ENCODE measurements at places on chromosomes 7 and 10.

DNA sequence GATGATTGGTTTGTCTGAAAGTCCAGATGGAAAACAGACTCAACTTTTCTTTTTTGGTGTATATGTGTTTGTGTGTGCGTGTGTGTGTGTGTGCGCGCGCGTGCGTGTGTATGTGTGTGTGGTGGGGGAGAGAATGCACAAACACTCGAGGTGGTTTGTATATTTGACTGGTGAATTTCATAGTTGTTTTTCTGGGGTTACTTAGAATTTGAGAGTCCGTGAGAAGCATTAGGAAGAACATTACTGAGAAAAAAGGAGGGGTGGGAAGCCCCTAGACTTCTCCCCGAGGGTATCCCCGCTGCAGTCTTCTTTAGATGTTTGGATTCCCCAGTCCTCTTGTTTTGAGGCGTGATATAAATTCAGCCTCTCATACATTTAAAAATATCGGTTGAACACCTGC is 6.0 kb downstream of the CAMK1D start:
- DNase-seq = no peak

GRCh38 chr7:66182920-66183319 is 22.2 kb upstream of the TPST1 start:
- no peak for DNase-seq

DNA sequence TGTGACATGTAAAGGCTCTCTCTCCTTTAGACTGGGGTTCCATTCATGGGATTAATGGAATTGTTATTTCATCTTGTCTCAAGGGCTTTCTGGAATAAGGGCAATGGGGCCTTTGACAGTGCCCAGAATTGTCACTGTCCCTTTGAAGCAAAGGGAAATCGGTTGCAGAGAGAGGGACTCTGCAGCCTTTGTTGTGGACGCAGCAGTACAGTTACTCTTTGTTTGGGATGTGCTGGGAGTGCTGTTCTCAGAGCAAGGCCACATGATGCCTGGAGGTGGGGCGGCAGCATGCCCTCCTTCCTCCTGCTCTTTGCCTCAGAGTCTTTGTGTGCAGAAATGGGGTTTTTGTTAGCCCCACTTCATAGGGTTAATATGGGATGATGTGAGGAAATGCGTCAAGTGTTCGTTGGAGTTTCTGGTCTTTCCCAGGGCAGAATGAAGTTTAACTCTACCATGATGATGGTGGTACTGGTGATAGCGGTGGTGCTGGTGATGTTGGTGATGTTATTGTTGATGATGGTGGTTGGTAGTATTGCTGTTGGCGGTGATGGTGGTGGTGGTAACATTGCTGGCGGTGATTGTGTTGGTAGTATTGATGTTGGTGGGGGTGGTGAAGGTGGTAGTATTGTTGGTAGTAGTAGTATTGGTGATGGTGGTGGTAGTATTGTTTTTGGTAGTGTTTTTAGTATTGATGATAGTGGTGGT is 45.3 kb downstream of the DOCK1 start:
- DNase-seq = no peak

GRCh38 chr7:6436385-6436685 is 11.4 kb downstream of the DAGLB start:
- peak; percentile 46 for DNase-seq

- DNase-seq = no peak
Observed at GRCh38 chr7:32559480-32559879, 64.2 kb downstream of the AVL9 start.

GRCh38 chr7:128912281-128912680 is 1.8 kb upstream of the KCP start:
- DNase-seq = no peak

DNA sequence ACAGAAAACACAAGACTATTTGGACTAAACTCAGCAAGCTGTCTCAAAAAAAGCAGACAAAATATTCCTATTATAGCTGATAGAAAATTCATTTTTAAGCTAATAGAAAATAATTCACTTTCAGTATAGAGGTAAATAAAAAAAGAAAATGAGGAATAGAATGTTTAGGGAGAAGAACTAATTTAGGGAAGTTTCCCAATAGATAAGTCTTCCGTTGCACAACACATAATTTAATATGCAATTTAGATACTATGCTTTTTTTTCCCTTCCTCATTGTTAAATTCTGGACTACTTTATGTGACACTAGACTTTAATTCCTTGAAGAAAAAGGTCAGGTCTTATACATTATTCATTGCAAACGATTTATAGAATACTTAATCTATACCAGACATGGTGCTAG is 10.3 kb downstream of the PNPLA8 start:
- no peak for DNase-seq

- DNase-seq = no peak
Observed at GRCh38 chr10:88254091-88254490, 329.0 kb downstream of the RNLS start.

- DNase-seq = no peak
Observed at GRCh38 chr7:151484971-151485707, 34.6 kb downstream of the RHEB start.

DNA sequence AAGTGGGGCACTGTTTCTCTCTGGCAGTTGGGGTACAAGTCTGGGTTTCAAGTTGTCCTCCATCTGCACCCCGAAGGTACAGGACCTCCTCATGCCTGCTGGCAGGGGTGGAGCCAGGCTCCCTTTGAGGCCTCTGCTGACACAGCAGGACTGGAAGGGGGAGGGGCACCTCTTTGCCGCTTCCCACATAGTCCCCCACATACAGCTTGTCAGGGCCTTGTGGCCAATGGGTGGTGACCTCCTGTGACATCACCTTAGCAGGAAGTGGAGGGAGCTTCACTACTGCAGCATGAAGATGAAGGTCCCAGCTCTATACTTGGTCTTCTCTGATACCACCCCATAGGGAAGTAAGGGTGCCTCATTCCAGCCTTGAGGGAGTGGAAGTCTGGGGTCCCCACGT is 167.8 kb downstream of the RAMP3 start:
- DNase-seq = no peak

DNA sequence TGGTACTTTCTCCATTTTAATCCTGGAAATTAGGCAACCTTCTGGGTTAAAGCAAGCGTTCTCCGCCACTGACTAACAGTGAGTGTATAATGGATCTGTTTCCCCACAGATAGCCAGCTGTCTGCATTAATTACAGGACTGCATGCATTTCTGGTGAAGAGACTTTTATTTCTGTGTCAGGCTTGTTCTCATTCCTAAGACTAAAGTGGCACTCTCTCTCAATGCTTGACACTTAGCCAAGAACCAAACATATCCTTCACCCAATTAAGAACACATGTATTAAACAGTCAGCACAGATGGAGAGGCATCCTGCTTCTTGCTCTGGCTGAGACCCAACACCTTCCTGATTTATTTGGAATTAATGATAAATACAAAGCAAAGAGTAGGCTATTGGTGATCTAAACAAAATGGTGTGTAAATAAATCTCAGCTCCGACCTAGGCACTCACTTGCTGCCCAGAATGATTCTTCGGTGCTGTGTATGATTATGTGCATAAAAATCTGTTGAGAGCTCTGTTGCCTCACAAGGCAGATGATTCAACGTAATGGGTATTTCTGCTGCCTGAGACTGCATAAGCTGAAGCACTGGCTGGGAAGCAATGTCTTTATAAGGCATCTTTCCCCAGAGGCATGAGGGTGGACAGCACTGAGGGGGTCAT is 16.8 kb downstream of the CALU start:
- DNase-seq = no peak

DNA sequence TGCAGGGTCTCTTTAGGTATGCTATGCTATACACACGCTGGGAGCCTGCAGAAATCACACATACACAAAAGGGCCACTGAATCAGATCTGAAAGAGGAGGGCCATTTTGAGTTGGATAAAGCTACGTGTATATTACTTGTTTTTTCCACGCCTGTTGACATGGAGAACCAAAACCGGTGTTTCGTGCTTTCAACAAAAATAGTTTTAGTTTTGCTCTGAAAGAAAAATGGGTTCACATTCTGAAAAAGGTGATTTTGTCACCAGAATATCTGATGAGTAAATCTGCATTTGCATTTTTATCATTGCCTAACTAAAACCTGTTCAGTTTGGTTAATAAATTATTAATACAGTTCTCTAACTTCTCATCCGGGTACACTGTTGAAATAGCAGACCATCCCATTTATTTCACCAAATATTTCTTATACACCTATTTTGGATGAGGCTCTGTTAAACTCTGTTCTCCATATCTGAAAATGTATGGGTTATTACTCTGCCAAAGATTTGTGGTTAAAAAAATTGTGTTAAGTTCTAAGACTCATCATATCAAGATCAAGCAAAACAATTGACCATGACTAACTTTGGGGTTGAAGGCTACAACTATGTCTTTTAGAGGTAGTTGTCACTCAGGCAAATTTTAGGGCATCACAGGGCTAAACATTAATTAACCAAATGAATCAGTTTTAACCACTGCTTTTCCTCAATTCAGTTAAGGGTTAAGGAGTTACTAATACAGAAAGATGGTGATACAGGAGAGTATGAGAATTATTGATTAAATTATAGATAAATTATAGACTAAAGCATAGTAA is 101.2 kb upstream of the RPA3 start:
- DNase-seq = peak; percentile 28

- DNase-seq = no peak
Observed at GRCh38 chr10:14653271-14654161, 121.2 kb downstream of the FAM107B start.

DNA sequence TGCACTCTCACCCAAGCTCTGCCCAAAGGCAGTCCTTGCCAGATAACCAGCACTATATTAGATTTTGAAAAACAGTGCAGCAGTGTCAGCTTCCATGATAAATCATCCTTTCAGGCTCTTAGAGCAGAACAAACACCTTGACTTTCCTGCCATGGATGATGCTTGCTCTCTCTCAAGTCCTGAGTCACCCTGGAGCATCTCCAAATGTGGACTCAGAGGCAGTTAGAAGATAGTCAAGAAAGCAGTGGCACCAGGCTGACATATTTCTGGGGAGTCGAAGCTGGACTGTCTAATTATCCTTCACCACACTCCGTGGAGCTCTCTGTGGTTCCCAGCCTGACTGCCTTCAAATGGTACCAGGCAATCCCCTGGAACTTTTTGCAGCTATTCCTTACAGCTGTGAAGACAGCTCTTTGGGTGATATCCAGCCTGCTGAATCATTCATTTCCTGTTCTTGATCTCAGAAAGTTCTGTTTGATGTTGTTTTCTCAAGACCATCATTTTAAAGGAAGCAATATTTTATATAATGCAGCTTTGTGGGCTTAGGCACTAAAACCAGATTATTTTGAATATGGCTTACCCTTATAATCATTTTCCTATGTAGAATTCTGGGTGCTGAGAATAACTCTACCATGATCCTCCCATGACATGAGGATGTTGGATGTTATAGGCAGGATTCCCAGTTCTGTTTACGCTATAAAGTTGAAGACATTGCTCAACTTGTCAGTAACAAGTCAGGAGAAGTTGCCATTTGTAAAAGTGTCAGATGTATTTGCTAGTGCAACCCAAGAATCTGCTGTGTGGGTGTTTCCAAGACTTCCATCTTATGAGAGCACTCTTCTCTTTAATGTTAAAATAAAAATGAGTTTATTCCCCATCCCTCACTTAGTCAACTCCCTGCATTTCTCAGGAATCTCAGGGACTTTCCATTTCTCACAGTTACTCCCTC is 233.8 kb downstream of the C7orf25 start:
- no peak for DNase-seq

DNA sequence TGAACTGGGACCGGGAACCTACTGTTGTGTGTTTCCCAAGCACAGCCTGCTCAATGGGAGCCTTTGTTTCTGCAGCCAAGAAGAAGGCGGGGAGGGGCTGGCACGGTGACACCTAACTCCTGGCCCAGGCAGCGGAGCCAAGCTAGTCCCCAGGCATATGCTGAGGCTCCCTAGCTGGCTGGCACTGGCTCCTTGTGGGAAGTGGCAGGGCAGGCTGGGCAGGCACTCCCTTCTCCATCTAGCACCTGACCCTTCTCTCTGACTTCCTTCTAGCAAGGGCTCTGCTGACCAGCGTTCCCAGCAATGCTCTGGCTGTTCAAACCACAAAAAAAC is 325.0 kb downstream of the PLXNA4 start:
- DNase-seq = no peak

DNA sequence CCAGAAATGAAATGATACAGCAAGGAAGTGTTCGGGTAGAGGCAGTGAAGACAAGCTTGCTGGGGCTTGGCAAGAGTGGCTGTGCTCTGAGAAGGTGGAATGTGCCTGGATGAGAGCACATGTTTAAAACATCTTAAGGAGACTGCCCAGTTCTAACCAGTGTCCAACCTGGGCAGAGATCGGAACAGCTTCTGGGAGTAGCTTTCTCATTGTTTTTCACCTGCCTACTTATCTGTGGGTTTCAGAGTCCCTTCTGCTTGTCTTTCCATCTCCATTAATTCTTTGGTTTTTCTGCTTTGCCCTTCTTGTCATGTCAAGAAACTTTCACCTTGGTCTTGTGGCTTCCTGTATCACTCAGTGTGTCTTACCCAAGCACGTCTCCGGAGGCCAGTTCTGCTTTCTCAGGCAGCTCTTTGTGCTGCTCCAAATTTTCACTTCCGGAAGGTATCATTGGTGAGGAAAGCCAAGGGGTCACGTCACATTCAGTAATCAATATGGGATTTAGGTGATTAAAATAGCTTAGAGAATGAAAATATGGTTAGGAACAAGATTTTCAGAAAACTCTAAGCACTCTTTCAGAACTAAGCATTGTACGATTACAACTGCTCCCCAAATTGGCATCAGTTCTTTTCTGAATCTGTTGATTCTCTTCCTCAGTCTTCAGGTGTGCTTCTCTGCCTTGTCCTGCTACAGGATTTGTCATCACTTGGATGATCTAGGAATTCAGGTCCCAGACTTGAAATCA is 5.5 kb upstream of the LAMB4 start:
- DNase-seq = peak; percentile 65

DNA sequence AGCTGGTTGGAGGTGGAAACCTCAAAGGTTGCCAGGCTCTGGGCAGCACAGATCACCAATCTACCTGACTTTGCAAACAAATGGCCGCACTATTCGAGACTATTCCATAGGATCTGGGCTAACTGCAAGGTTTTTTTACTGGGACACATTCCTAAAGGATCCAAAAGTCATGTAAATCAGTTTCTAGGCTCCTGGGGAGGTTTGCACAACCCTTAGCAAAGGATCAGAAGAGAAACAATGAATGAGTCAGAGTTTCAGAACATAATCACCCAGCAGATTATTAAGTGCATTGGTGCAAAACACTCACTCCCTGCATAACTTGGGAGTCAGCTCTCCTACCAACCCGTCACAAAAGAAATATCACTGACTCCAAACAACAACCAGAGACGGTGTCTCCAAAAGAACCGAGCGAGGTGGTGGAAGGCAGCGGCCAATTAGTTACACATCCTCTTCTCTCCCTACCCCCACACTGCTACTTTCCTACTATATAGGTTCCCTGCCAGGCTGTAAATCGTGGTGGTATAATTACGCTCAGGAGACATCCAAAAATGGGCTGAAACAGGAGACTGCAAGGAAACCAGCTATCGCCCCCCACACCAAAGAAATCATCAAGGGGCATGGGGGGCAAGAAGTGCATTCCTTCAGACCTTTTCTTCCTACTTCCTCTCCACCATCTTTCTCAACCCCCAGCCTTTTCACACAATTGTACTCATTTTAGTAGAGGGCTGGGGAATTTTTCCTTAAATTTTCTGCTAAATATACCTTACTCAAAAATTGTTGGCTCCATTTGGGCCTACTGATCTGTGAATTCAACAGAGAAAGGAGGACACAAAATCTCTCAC is 3.2 kb downstream of the UBE2H start:
- DNase-seq = peak; percentile 26
